ENCODE measurements at places on chromosomes 5 and 9.

DNA sequence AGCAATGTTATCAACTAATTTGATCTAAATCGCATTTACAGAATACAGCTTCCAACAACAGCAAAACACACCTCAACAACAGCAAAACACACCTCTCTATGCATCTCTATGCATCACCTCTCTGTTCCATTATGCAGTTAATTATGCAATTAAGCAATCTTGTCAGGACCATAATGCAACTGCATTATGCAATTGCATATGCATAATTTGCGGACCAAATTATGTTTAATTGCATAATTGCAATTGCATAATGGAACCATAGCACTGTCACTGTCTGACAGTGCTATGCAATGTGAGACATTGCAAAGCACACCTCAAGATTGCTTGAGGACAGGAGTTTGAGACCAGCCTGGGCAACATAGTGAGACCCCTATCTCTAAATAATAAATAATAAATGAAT is 80.4 kb upstream of the PRSS3 start:
- DNase-seq = no peak

- no peak for DNase-seq
Measured at GRCh38 chr5:34978681-34979080, 49.3 kb downstream of the DNAJC21 start.

DNA sequence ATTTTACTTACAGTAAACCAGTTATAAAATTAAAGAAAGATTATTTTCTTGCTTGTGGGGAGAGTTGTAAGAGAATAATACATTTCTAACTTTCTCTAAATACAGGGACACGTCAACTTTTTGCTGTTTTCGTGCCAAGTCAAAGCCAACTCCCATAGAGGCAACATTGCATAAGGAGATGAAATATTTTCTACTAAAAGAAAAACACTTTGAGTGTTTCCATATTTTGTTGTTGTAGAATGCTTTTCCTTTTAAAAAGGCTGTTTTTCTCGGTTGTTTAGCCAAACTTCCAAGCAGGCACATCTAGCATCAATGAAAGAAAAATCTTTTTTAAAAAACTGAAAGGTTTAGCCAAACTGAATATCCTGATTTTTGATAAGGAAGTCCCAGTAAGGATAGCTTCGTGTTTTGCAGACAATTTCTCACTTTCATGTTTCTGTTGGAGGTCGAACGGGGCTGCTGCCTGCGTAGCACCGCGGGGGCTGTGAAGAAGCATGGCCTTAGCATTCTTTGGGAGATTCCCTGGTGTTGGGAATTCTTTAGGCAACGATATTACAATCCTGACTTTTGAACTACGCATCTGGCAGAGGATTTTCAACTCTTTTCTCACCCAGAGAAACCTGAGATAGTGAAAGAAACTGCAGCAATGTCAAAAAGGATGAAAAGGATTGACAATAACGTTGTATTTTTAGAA is 108.1 kb upstream of the FBXL7 start:
- no peak for DNase-seq

DNA sequence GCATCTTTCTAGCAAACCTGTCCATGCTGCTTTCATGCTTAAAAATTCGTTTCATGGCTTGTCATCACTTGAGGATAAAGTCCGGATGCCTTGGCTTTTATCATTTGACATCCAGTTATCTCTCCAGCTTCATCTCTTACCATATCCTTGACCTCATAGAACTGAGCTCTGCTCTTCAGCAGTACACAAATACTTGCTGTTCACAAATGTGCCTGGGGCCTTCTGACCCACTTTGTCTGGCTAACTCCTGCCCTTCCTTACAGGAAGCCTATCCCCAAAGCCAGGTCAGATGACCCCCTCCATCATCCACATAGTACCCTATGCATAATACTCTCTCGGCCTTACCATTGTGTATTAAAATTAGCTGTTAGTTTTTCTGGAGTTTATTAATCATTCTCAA is 249.1 kb downstream of the SAXO1 start:
- no peak for DNase-seq

- DNase-seq = no peak
Measured at GRCh38 chr5:124408738-124409453, 337.5 kb downstream of the ZNF608 start.

GRCh38 chr5:178467205-178467567 is 123.0 kb downstream of the COL23A1 start:
- no peak for DNase-seq

- no peak for DNase-seq
Measured at GRCh38 chr9:81191222-81191621, 498.1 kb downstream of the TLE1 start.

DNA sequence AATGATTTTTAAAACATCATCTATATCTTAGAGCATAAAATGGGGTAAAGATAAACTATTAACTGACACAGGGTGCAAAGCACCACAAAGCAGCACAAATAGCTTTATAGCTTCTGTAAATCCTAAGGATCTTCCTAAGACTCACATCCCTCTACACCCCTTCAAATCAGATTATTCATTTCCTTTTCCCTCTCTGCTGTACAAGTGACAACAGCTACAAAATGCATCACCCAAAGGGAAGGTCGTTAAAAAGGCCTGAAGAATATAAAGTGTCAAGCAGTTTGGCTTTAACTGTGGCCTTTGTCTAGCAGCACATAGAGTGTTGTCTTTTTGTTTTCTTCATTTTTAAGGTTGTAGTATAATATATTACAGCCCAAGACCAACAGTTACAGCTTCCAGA is 422.1 kb downstream of the PDE4D start:
- no peak for DNase-seq

GRCh38 chr9:33510262-33511183 is 13.5 kb upstream of the ANKRD18B start:
- no peak for DNase-seq

- DNase-seq = no peak
Measured at GRCh38 chr5:136814619-136815378, 449.5 kb upstream of the TRPC7 start.

GRCh38 chr9:135136991-135137832 is 49.7 kb downstream of the OLFM1 start:
- no peak for DNase-seq

GRCh38 chr5:57488215-57488955 is 5.8 kb upstream of the ACTBL2 start:
- DNase-seq = no peak

- DNase-seq = no peak
Measured at GRCh38 chr5:172096207-172096940, 89.9 kb upstream of the FBXW11 start.

DNA sequence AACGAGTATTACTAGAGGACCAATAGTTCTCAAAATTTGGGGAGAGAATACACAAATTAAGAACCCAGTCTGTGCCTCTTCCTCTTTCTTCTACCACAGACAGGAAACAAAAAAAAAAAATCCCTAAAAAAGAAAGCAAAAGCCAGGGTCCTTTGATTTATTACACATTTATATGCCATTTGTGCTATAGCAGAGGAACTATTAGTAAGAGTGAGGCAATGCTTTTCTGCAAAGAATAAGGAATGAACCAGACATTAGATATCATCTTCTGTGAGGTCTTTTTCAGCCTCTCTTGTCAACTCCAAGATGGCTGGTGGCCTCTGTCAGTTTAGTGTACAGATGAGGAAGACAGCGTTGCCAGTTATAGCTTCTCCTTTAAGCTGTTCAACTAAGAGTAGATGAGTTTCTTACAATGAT is 127.6 kb downstream of the RFX3 start:
- DNase-seq = peak; percentile 22

DNA sequence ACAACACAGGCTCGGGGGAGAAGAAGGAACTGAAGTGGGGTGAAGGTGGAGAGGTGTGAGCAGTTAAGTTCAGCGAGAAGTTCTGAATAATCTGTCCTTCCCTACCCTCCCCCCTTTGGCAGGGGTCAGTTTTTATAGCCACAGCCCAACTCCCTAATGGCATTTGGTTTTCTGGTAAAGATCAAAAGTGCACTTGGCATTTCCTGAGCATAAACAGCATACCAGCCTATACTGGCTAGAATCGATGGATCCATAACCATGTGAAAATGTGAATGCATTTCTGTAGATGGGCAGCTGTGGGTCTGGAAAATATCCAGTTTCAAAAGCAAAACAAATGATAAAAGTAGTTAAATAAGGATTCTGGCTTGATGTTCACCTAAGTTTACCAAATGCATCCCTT is 410.9 kb downstream of the PLK2 start:
- DNase-seq = no peak

DNA sequence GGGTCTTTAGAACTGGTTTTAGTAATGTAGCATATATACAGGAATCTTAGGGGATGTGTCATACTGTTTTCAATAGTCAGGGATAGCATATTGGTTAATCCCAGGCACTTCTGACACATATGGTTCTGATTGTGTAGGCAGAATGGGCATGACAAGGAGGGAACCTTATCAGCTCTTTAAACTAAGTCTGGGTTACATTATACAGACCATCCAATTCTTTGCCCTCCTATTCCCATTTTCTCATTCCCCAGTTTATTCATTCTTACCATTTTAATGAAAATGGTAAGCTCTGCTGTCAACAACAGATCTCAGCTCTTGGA is 85.1 kb downstream of the NDUFAF2 start:
- no peak for DNase-seq
